Colonic mucosa (tissue), 4 donors: ENCODE measurements at places on chromosomes 13 and 19. TPM values are rescaled to one million over a fixed set of nuclear protein-coding genes. Genes with fewer than 3 reads are reported as not detected.

- DNase-seq: no peak
Observed at GRCh38 chr19:46544651-46545050, 49.0 kb upstream of the PNMA8B start.

ELSPBP1 gene
- not detected for total RNA-seq

DNA sequence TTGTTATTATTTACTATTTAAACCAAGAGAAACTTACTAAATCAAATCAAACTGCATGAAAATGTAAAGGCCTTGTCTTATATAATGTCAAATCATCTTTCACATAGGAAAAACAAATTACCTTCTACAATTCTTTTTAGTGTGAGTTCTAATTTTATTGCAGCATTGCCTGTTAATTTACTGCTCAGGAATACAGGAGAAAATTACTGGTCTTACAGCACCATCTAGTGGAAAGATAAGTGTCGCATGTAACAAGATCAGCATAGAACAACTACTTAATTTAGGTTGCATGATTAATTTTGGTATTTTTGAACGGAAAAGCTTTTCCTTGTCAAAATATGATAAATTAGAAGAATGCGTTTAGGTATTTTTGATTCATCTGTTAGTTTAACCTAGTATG lies 502.7 kb downstream of the UQCRFS1 start:
- DNase-seq: no peak

CCL25 gene
- not detected for total RNA-seq

GRCh38 chr13:22064854-22065620 lies 394.2 kb downstream of the FGF9 start:
- DNase-seq: no peak

SAMD4B gene
- total RNA-seq: 73.7 TPM

DNA sequence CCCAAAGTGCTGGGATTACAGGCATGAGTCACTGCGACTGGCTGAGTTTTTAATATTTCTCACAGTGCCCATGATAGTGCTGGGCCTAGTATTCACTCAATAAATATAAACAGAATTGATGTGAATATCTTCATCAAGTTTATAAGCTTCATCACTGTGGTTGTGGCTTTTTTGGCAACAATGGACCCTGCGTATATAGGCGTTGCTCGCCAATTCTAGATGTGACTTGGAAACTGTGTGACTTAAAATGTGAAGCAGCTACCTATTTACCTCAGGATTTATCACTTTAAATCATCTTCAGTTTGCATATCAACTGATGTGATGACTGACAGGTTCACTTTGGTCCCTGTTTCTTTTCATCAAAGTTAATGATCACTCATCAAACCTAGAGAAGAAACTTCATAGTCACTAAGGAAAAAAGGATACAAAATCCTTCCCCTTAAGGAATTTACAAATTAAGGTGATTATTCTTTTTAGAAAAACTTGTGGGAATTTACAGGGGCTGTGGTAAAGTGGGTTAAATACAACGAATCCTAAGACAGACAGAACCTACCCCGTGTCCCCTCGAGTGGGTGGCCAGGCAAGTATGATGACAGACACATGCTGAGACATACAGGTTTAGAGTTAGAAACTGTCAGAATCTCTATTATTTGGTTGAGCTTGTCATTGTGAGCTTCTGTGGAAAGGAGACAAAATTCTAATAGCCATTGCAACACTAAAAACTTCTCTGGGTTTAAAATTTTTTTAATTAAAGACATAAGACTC lies 101.3 kb downstream of the AKAP11 start:
- DNase-seq: no peak

CYP4F3 gene
- total RNA-seq: 8.3 TPM

DNA sequence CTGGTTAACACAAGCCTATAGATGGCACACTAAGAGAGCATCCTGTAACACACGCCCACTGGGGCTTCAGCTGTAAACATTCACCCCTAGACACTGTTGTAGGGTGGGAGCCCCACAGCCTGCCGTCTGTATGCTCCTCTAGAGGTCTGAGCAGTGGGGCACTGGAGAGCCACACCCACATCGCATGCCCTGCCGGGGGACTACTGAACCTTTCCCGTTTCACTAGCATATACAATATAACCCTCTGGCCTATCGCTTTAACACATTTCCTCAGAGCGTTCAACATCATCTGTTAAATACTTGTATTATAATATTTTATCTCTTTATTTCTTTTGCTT lies 73.4 kb downstream of the PCDH9 start:
- DNase-seq: no peak

- DNase-seq: no peak
Observed at GRCh38 chr13:56299650-56300049, 841.1 kb upstream of the PRR20A start.

SOX1 gene
- total RNA-seq: not detected

VAV1 gene
- total RNA-seq: 6.0 TPM

GRCh38 chr19:15381864-15382263 lies 2.3 kb upstream of the AKAP8 start:
- no peak for DNase-seq

SLC10A2 gene
- total RNA-seq: 0.20 TPM

PTGER1 gene
- 0.72 TPM for total RNA-seq

DNA sequence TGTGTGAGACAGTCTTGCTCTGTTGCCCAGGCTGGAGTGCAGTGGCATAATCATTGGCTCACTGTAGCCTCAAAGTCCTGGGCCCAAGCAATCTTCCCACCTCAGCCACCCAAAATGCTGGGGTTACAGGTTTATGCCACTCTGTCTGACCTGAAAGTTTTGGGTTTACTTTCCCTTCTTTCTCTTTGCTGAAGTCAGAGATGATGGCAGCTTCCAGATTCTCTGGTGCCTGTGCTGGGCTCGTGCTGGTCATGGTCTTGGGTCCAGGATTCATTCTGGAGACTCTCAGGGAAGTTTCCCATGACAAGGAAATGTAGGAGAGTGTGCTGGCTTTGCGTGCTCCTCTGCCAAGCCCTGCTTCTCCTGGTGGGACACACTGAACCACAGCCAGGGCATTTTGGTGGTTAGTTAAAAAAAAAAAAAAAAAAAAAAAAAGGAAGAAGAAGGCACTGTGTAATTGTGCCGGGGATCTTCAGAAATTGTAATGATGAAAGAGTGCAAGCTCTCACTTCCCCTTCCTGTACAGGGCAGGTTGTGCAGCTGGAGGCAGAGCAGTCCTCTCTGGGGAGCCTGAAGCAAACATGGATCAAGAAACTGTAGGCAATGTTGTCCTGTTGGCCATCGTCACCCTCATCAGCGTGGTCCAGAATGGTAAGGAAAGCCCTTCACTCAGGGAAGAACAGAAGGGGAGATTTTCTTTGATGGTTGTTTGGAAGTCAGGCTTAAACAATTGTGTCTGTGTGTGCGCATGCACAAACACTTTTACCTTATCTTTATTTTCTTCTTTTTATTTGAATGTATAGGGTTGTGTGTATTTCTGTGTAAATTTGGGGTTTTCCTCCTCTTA lies at the start of gene ALOX5AP:
Gene ALOX5AP, plus strand, starts transcription at position 519 of the 847 bp plus-strand sequence. Its CDS starts 63 bp downstream, at position 582.
- no peak for DNase-seq

DNA sequence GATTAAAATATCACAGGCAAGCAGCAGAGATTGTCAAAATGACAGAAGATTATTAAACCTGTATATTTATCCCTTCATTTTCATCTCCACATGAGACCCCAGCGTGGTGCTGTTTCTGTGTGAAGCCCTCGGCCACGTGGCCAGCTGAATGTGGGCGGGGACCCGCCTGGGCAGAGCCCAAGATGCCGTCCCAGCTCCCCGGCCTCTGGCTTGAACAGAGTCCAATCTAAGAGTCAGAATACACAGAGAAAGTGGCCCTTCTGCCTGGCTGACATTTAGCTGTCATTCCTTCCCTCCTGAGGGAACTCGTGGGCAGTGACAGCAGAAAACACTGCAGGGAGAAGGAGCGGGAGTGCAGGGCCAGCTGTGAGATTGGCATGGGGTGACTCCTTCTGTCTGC lies 34.9 kb upstream of the UQCRFS1 start:
- no peak for DNase-seq

KLHL26 gene
- total RNA-seq: 7.3 TPM

GAS6 gene
- 121 TPM for total RNA-seq

- no peak for DNase-seq
Observed at GRCh38 chr19:34295103-34295502, 40.7 kb downstream of the GARRE1 start.

DNA sequence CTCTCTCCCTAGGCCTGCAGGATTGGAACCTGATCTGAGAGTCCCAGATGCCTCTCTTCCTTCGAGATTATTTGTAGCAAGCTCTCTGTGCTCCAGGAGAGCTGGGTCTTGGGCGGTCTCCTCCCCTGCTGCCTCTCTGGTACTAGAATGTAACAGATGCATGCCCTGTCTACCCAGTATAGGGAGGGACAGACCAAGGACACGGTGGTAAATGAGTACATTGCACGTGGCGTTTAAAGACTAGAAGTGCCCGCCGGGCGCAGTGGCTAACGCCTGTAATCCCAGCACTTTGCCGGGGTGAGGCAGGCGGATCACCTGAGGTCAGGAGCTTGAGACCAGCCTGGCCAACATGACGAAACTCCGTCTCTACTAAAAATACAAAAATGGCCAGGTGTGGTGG lies 11.7 kb downstream of the SLC27A1 start:
- DNase-seq: no peak

KLK4 gene
- 2.0 TPM for total RNA-seq

DNA sequence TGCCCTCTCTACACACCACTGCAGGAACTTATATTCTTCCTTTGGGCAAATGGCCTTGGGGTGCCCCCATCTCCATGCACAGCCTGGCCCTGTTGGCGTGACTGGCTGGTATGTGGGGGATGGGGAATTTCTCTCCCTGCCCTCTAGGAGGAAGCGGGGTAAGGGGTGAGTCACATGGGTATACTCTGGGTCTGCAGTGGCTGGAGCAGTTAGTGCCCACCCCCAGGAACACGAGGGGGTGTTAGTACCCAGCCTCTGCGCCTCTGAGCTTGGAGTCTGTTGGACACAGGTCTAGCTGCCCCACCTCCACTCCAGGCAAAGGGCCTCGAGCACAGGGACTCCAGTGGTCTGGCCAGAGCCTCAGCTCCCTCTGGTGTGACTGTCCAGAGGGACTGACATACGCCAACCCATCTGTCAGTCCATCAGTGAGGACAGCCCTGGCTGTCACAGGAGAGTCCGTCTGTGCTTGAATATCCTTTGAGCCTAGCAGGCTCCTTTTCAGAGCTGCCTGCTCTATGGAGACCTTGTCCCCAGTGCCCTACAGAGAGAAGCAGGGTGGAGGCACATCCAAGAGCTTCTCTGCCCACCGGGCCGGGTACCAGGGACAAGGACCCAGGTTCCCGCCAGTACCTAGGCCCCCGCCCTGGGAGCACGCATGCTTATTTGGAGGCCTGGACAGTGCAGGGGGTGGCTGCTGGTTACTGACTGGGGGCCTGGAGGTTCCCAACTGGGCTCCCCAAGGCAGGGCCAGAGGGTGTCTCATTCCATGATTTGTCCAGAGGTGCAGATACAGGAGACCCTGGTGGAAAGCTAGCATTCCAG lies 66.6 kb downstream of the CHST8 start:
- DNase-seq: no peak

REEP6 gene
- 5.0 TPM for total RNA-seq

DNA sequence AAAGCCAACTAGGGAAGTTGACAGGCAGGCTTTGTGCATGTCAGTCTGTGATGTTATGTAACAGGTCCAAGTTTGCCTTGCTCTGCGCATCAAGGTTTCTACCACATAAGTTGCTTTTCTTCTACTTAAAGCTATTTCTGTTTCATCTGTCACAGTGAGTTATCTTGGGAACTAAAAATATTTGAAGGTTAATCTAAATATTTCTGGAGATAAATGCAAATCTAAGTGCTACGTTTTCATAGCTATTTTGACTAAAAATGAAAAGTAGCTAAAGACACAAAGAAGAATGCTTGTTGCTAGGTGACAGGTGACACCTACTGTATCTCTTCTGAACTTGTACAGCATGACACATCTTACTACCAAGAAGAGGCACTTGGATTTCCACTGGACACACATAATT lies 135.6 kb downstream of the KLF12 start:
- DNase-seq: no peak
